ENCODE measurements at places on chromosomes 1 and 21.
A peak's percentile ranks its signal among the peaks of the same experiment; 100 is the strongest.

GRCh38 chr1:47252369-47252768 is 20.3 kb upstream of the TAL1 start:
- DNase-seq: no peak

GRCh38 chr1:81069856-81070255 is 730.9 kb upstream of the ADGRL2 start:
- DNase-seq: no peak

DNA sequence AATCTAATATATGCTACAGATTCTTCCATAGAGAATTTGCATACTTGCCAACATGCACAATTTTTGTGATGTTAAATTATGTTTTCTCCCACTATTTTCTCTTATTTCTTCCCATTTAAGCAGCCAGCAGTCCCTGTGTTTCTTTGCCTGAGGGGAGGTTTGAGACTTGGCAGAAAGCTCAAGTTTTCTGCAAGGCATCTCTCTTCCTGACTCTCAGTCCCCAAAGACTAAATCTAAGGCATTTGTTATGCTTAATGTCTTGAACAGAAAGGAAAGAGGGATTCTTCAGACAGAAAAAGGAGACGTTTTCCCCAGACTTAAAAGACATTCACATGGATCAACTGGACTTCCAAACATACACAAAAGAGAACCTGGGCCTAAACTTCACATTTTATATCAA is 354.4 kb downstream of the RYR2 start:
- no peak for DNase-seq

GRCh38 chr1:174746024-174746808 is 253.5 kb upstream of the CACYBP start:
- no peak for DNase-seq

GRCh38 chr1:37519613-37520012 is 5.0 kb upstream of the MEAF6 start:
- DNase-seq: no peak

DNA sequence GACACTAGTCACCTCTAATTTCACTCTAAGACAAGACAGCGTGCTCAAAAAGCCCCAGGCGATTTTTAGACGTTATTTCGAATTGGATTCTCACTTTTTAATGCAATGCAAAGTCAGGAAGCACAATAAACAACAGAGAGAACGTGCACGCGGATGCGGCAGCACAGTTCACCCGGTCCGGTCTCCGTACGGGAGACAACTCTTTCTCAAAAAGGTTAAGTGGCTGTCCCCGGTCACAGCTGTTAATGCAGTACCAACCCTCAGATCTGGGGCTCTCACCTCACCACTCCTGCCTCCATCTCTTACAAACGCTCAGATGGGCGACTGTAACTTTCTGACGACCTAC is 1.2 kb downstream of the HP1BP3 start:
- DNase-seq: no peak

DNA sequence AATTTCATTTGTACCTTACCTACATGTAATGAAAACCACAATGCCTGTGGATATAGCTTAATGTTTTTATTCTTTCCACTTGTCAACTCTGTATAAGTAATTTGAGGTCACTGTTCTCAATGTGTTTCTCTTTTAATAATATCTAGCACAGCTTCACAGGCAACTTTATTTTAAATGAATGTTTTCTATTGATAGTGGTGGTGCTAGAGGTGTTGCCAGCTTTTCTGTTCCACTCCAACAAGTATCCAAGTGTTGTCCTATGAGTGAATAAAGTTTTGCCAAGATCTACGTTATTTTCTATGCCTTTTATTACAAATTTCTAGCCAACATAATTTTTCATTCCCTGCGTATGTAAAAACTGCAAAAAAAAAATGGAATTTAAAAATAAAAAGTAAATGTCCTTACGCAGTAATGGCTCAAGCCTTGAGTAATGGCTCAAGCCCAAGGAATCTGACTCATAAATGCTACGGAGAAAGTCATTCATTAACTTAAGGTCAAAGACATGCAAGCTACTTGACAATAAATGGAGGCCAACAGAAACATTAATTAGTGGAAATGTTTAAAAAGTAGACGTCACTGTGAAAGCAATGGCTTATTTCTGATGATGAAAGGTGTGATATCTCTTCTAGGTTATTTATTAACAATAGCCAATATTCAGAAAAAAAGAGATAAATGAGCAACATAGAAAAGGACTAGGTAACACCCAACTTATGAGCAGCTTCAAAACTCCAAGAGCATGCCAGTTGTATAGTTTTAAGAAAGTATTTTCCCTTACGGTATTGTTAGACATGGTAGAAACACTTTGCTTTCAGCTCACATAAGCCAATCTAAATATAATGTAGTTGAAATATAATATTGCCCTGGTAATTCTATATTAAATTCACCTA is 71.4 kb downstream of the SLC44A5 start:
- peak; percentile 3 for DNase-seq

DNA sequence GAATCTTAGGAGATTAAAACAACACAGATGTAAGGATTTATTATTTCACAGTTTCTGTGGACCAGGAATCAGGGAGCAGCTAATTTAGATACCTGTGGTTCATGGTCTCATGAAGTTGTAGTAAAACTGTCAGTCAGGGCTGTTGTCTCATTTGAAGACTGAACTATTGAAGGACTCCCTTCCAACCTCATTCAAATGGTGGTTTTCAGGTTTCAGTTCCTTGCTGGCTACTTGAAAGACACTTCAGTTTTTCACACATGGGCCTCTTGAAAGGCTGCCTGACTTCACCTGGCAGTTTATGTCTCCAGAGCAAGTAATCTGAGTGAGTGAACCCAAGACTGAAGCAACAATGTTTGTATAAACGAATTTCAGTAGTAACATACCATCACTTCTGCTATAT is 915.9 kb downstream of the PLA2G4A start:
- no peak for DNase-seq

GRCh38 chr1:207973898-207974568 is 63.1 kb upstream of the CD34 start:
- no peak for DNase-seq

- DNase-seq: no peak
Observed at GRCh38 chr1:93552741-93553455, 105.0 kb downstream of the FNBP1L start.

- no peak for DNase-seq
Observed at GRCh38 chr21:40140675-40141074, 273.4 kb downstream of the PCP4 start.

DNA sequence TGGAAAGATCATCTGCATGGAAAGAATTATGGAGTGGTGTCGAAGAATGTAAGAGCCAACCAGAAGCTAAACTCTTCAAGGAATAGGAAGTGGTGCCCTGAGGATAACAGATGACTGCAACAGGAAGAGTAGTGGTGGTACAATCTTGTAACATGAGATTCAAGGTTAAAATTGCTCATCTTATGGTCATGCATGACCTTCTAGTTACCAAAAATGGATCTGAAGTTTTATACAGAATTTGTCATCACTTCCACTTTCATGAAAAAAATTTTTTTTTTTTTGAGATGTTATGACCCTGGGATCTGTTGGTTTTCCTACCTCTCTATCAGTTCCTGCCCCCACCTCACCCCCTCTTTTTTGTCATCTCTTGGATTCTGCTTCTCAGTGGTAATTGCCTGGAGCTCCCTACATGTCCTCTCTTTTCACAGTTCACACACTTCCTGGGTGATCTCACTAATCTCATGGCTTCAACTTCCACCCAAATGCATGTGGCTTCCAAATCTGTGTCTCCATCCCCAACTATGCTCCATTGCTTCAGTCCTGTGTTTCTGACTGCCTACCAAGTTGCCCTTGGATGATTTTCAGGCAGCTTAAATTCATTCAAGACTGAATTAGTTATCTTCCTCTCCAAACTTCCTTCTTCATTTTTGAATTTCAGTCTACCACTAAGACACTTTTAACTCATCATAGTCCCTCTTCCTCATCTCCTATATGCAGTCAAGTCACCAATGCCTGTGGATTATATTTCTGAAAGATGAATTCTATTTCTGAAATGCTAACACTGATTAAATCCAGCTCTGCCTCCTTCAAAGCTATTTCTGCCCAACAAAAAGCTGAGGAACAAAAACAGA is 48.4 kb downstream of the SLAMF6 start:
- DNase-seq: no peak

DNA sequence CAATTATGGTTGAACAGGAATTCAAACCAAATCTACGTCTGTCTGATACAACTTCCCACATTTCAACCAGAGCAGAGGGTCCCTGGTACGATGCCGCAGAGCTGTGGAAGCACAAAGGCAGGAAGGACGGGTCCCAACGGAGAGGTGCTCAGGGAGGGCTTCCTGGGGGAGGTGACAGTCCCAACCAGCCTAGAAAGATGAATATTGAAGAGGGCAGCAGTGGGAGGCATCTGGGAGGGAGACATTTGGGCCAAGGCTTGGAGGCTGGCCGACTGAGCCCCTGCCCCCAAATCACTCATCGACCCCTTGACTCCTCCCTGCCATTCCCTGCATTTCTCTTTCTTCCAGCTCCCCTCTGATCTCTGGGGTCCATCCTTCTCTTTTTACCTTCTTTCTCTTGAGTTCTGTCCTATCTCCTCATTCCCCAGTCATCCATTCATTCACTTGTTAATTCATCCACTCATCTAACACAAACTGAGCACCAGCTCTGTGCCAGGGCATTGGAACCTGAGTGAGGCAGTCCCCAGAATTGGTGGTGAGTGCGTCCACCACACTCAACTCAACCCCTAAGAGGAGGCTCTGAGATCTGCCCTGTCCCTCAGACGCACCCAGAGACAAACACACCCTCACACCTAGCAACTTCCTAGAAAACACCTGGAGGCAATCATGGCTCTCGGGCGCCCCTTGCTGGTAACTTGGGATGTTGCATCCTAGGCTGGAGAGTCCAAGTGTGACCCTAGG is 13.2 kb upstream of the CELA3B start:
- DNase-seq: peak; percentile 73

Data from heart right ventricle (tissue), 16 donors.